ENCODE measurements at places on chromosomes 1 and 21.

- no peak for DNase-seq
These were observed 344.7 kb upstream of the USP24 start for GRCh38 chr1:55559842-55560241.

- no peak for DNase-seq
These were observed 586.4 kb downstream of the DPYD start for GRCh38 chr1:97334454-97334853.

GRCh38 chr1:181036107-181036836 lies 2.5 kb downstream of the MR1 start:
- no peak for DNase-seq

DNA sequence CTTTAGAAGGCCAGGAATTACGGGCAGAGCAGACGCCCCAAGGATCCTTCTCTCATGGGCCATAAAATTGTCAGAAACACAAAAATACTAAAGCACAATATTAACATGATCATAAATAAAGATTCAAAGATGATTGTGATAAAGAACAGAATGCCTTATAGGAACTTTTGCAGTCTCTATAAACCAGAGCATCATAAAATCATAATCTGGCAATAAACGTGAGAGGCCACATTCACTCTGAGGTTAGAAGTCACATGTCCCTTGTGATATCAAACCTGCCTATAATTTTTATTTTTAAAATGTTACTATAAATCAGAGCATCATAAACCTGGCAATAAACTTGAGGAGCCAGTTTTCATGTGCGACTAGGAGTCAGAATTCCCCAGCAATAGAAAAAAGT lies 100.5 kb downstream of the ZBTB18 start:
- DNase-seq: no peak

DNA sequence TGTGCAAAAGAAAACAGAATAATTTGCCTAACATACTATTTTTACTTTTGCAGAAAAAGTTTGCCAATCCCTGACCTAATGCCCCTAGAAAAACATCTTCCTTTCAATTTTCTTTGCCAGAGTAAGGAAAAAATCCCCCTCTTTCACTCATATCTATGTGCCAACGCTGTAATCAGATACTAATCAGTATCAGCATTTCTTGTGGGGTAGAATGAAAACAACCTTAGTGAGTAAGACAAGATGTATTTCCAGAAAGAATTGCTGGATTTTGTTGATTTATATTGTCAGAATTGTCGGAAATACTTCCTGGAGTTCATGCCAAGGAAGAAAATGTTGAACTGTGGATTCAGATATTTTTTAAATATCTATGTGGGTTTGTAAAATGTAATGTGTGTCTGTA lies 1893.8 kb downstream of the NCAM2 start:
- no peak for DNase-seq

GRCh38 chr1:209911746-209912145 lies 26.3 kb upstream of the SYT14 start:
- no peak for DNase-seq

- no peak for DNase-seq
These were observed 10.0 kb downstream of the PTPRF start for GRCh38 chr1:43540653-43541071.

DNA sequence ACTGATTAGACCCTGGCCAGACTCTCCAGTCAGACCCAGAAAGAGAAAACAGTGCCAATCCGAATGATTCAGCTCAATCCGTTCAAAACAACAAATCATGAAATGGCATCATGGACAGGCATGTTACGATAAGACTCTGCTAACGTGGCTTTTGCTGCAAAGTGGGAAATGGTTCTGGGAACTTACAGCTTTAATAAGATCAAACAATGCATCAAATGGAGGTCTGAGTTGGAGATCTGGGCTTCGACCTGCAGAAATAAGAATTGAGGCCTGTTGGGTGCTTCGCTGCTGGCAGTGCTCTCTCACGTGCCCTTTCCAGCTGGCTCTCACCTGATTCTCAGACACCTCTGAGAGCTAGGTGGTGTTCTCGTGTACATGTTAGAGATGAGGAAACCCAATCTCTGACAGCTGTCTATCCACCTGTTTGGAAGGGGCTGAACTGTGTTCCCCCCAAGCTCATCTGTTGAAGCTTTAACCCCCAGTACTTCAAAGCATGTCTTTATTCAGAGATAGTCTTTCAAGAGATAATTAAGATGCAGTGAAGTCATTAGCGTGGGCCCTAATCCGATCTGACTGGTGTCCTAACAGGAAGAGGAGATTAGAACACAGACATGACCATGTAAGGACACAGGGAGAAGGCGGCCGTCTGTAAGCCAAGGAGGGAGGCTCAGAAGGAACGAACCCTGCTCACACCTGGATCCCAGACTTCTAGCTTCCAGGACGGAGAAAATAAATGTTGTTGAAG lies 45.5 kb upstream of the ETS2 start:
- DNase-seq: no peak

- no peak for DNase-seq
These were observed 24.2 kb upstream of the OSBPL9 start for GRCh38 chr1:51592711-51593110.

DNA sequence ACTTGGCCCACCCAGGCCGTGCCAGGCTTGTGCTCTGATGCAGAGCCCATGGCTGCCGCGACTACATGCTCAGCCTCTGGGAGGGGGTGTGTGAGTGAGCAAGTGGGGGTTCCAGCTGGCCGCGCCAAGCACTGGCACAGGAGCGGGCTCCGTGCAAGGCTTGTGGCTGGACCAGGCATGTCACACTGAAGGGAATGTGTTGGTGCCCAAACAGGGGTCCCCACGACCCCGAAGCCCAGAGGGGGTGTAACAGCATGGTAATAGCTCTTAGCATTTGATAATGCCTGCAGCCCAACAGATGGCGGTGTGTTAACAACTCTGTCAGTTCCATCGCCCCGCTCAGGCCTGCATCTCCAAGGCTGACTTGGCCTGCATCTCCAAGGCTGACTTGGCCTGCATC lies 38.3 kb upstream of the CD46 start:
- DNase-seq: no peak

Data from NCI-H446 treated with DMSO at 0.1 percent for 48 hours (cell line).